ENCODE measurements at places on chromosomes 3 and 15.

- no peak overlapping the region for H3K4me3 ChIP-seq
- H3K36me3 ChIP-seq, result no peaks in the 10 kb centered on the region
- H3K27ac ChIP-seq, result no peak overlapping the region
- H3K4me1 ChIP-seq, result no peaks in the 10 kb centered on the region
These were observed 400.9 kb downstream of the PLOD2 start for GRCh38 chr3:145760036-145760435.

GRCh38 chr15:81061490-81062253 is 60.9 kb downstream of the TLNRD1 start:
- no peak overlapping the region for H3K4me3 ChIP-seq
- no peak overlapping the region for H3K27ac ChIP-seq
- H3K4me1 ChIP-seq, result no peaks in the 10 kb centered on the region
- H3K36me3 ChIP-seq, result no peaks in the 10 kb centered on the region

DNA sequence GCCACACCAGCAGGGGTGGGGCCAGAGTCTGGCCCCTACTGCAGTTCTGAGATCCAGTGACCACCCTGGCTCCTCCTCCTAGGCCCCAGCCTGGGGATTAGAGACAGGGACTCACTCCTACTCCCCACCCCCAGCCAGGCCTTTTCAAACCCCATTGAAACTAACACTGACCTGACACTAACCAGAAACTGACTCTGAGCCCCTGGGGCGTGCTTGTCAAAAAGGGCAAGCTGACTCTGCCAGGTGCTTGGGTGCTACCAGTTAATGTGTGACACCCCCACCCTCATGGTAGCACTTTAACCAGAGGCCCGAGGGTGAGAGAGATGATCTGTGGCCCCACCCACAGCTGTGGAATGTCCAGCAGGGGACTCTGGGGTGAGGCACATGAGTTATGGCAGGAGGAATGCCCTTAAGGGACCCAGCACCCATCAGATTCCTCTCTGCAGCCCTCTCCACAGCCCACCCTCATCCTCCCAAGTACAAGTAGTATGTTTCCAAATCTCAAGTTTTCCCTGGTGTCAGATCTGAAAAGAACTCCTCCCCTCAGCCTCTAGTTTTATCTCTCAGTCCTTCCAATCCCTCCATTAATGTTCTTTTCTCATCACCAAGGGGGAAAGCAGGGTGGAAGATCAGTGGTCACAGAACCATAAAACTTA is 1.4 kb downstream of the PTH1R start:
- no peak overlapping the region for H3K27ac ChIP-seq
- peaks cover 4% of the 10 kb centered on the region for H3K4me1 ChIP-seq
- H3K27me3 ChIP-seq, result no peaks in the 10 kb centered on the region

DNA sequence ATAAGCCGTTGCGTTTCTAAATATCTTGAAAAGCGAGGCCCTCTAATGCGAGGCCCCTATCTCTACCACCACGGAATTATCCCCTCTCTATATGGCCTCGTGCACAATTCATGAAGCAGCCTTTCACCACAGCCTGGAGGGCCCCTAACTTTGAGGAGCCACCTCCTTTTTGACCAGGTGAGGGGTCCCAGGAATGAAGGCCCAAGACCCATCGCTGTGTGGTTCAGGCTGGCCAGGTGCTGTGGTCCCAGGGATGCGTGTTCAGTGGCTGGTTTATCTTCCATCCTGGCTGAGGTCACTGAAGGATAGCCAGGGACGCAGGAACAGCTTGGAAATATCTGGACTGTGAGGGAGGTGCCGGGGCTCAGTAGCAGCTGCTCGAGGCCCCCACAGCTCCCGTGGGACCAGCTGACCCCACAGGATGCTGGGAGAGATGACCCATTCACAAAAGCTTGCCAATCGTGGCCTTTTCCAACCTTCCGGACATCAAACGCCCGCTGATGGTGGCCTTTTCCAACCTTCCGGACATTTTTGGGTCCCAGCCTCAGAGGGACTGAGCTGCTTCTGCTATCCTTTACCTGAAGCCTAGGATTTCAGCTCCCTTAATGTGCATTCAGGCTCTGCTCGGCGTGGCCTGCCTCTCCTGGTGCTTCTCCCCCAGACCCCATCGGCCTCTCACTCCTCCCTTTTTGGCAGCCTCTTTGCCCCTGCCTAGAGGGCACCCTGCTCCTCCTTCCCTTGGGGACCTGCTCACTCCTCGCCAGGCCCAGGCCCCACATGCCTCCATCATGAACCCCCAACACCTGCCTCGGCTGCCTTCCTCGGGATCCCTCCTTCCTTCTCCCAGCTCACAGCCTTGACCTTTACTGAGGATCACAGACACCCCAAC is 140.9 kb downstream of the CHSY1 start:
- no peak overlapping the region for H3K4me3 ChIP-seq
- H3K27me3 ChIP-seq, result no peaks in the 10 kb centered on the region
- no peaks in the 10 kb centered on the region for H3K4me1 ChIP-seq
- H3K27ac ChIP-seq, result no peak overlapping the region

- H3K4me1 ChIP-seq, result no peaks in the 10 kb centered on the region
- no peak overlapping the region for H3K27ac ChIP-seq
- H3K4me3 ChIP-seq, result no peak overlapping the region
- no peak for DNase-seq
- H3K27me3 ChIP-seq, result no peaks in the 10 kb centered on the region
These were observed 54.0 kb upstream of the SLCO2A1 start for GRCh38 chr3:134083626-134084241.

GRCh38 chr3:44915702-44916438 is 41.5 kb downstream of the TGM4 start:
- no peak overlapping the region for H3K4me3 ChIP-seq
- DNase-seq, result no peak
- H3K4me1 ChIP-seq, result no peaks in the 10 kb centered on the region
- no peak overlapping the region for H3K27ac ChIP-seq
- no peaks in the 10 kb centered on the region for H3K36me3 ChIP-seq

GRCh38 chr3:123768480-123769355 is 115.4 kb downstream of the MYLK start:
- no peaks in the 10 kb centered on the region for H3K4me1 ChIP-seq

- no peak overlapping the region for H3K27ac ChIP-seq
- H3K27me3 ChIP-seq, result peaks cover 12% of the 10 kb centered on the region
- no peaks in the 10 kb centered on the region for H3K4me1 ChIP-seq
- no peak overlapping the region for H3K4me3 ChIP-seq
- H3K36me3 ChIP-seq, result no peaks in the 10 kb centered on the region
- DNase-seq, result no peak
These were observed 108.1 kb upstream of the TNFAIP8L3 start for GRCh38 chr15:51202783-51203182.

GRCh38 chr15:47288794-47289193 is 428.5 kb upstream of the SEMA6D start:
- H3K27ac ChIP-seq, result no peak overlapping the region
- H3K27me3 ChIP-seq, result no peaks in the 10 kb centered on the region
- no peak for DNase-seq
- no peak overlapping the region for H3K4me3 ChIP-seq
- H3K4me1 ChIP-seq, result peaks cover 1% of the 10 kb centered on the region
- H3K36me3 ChIP-seq, result no peaks in the 10 kb centered on the region

DNA sequence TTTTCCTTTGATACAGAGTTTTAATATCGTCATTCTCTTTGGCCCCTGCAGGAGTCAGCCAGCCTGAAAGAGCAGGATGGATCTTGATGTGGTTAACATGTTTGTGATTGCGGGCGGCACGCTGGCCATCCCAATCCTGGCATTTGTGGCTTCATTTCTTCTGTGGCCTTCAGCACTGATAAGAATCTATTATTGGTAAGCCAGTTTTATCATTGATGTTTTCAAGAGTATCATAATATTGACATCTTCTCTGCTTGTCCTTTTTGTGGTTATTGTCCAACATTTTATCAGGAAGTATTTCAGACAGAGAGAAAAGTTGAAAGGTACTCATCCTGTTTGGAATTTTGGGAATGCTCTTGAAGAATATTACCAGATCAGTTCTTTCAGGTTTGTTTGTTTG is 18.9 kb downstream of the ABHD6 start:
- H3K27me3 ChIP-seq, result no peaks in the 10 kb centered on the region
- no peak for DNase-seq
- H3K4me3 ChIP-seq, result no peak overlapping the region
- no peak overlapping the region for H3K27ac ChIP-seq
- H3K4me1 ChIP-seq, result no peaks in the 10 kb centered on the region

GRCh38 chr3:186930143-186930640 is at the start of gene ST6GAL1:
TSS of gene ST6GAL1 (plus strand) at chr3:186930526. CDS start at chr3:187042704, 112,178 bp downstream.
- H3K27ac ChIP-seq, result peak within 1 kb of the TSS; percentile 89
- peaks cover 27% of the 10 kb centered on the region for H3K4me1 ChIP-seq
- DNase-seq, result peak; percentile 85
- no peaks in the 10 kb centered on the region for H3K27me3 ChIP-seq

GRCh38 chr3:40618158-40618557 is 93.4 kb downstream of the ZNF621 start:
- no peaks in the 10 kb centered on the region for H3K36me3 ChIP-seq
- peaks cover 21% of the 10 kb centered on the region for H3K27me3 ChIP-seq
- H3K27ac ChIP-seq, result no peak overlapping the region
- no peaks in the 10 kb centered on the region for H3K4me1 ChIP-seq

DNA sequence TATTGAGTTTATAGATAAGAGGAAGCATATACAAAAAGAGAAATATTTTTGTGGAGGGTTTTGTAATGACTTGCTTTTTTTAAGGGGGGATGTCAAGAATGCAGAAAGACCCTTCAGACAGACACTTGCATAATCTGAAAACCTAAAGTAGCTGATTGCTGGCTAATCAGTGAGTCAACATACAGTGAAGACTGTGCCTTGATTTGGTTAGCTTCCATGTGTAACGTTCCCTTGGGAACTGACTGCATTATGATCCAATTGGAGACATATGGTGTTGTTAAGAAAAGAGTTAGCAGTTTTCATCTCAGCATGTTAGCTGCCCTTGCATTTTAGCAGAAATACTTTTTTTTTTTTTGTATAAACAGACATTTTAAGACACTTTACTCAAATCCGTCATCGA is 483.2 kb downstream of the RBMS3 start:
- no peak for DNase-seq
- H3K27ac ChIP-seq, result no peak overlapping the region
- H3K4me3 ChIP-seq, result no peak overlapping the region
- H3K27me3 ChIP-seq, result no peaks in the 10 kb centered on the region
- H3K36me3 ChIP-seq, result no peaks in the 10 kb centered on the region

GRCh38 chr15:96416218-96416933 is 85.9 kb downstream of the NR2F2 start:
- no peak overlapping the region for H3K27ac ChIP-seq
- H3K4me3 ChIP-seq, result peak overlapping the region; percentile 55
- H3K27me3 ChIP-seq, result peaks cover 26% of the 10 kb centered on the region
- H3K4me1 ChIP-seq, result peaks cover 13% of the 10 kb centered on the region

- H3K27ac ChIP-seq, result no peak overlapping the region
- no peak overlapping the region for H3K4me3 ChIP-seq
- H3K4me1 ChIP-seq, result no peaks in the 10 kb centered on the region
- H3K27me3 ChIP-seq, result no peaks in the 10 kb centered on the region
These were observed 249.5 kb upstream of the TRIM42 start for GRCh38 chr3:140428380-140428779.

DNA sequence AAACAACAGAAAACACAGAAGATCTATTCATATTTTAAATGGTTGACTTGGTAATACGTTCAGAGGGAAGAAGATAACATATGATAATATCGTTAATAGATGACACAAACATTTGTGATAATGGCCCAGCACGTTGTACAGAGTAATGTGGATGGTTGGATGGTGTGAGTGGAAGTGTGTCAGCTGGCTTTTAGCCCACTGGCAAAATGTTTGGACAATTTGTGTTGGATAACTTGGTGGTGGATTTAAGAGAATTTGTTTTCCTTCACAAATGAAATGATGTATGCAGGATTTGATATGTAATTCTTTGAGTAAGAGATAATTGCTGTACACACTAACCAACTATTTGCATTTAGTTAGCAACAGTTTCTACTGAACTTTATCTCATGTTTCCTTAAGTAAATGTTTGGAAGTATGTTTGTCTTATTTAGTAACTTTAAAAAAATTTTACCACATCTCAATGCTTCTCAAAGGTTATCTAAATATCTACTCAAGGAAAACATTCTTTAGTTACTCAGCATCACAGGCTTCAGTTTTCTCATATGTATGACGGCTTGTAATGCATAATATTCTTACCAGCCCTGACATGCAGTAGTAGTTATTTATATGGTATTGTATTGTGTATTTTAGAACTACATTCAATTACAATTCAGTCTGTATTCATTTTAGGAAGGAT is 328.5 kb upstream of the GOLIM4 start:
- no peak for DNase-seq
- no peaks in the 10 kb centered on the region for H3K27me3 ChIP-seq
- H3K4me3 ChIP-seq, result no peak overlapping the region
- H3K4me1 ChIP-seq, result no peaks in the 10 kb centered on the region
- no peak overlapping the region for H3K27ac ChIP-seq

GRCh38 chr15:77497942-77498361 is 77.3 kb downstream of the HMG20A start:
- H3K4me1 ChIP-seq, result peaks cover 26% of the 10 kb centered on the region
- no peak for DNase-seq
- H3K4me3 ChIP-seq, result peak overlapping the region; percentile 16
- no peaks in the 10 kb centered on the region for H3K36me3 ChIP-seq
- no peaks in the 10 kb centered on the region for H3K27me3 ChIP-seq

DNA sequence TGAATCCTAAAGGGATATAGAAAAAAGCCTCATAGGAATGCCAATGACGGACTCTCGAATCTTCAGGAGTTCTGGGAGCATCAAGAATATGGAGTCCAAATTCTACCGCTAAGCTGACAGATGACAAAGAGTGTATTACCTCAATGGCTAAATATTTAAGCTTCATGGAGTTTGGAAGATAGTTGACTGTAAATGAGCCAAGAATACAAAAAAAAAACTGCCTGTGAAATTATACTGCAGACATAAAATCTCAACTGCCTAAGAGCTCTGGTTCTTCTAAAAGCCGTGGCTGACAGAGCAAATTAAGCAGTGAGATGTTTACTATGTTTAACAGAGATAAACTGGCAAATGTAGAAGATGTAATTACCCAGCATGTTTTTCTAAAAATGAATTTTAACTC is 140.0 kb downstream of the GADL1 start:
- H3K4me1 ChIP-seq, result peaks cover 24% of the 10 kb centered on the region
- H3K36me3 ChIP-seq, result no peaks in the 10 kb centered on the region
- no peak overlapping the region for H3K4me3 ChIP-seq
- H3K27me3 ChIP-seq, result no peaks in the 10 kb centered on the region
- H3K27ac ChIP-seq, result no peak overlapping the region

DNA sequence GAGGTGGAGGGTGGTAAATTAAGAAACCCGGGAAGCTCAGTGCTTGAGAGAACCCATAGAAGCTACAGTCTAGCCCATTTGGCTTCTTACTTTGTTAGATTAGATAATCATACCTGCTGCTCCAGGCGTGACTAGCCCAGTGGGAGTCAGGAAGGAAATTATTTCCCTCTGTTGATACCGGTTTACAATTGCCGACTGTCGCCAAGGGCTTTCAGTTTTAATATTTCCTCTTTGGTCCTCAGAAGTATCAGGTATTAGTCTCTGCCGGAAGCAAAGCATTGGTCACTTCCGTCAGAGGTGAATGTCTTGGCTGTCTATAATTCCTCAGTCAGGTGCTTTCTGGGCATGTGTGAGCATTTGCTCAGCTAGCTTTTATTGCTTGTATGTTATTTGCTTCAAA is 75.2 kb downstream of the LPP start:
- H3K4me3 ChIP-seq, result no peak overlapping the region
- H3K36me3 ChIP-seq, result peaks cover 5% of the 10 kb centered on the region
- no peaks in the 10 kb centered on the region for H3K27me3 ChIP-seq
- no peak for DNase-seq
- peak overlapping the region; percentile 85 for H3K27ac ChIP-seq

GRCh38 chr15:70604666-70605315 is 158.6 kb downstream of the UACA start:
- H3K27ac ChIP-seq, result no peak overlapping the region
- no peak for DNase-seq
- H3K27me3 ChIP-seq, result no peaks in the 10 kb centered on the region
- no peaks in the 10 kb centered on the region for H3K36me3 ChIP-seq
- no peaks in the 10 kb centered on the region for H3K4me1 ChIP-seq

Data from psoas muscle (tissue), 8 donors.